ENCODE measurements at places on chromosomes 16 and 17. TPM values are rescaled to one million over a fixed set of nuclear protein-coding genes. Genes with fewer than 3 reads are reported as not detected.

The TPPP3 gene
- 12.3 TPM for total RNA-seq

The SPDYE4 gene
- not detected for total RNA-seq

The KRT27 gene
- not detected for total RNA-seq

The NAT9 gene
- total RNA-seq: 52.6 TPM

The MSLN gene
- 1.4 TPM for total RNA-seq

The TNRC6A gene
- total RNA-seq: 32.8 TPM

The MT1F gene
- total RNA-seq: 35.5 TPM

The RNF222 gene
- total RNA-seq: not detected

The VMO1 gene
- 0.91 TPM for total RNA-seq

The ZMYND15 gene
- 1.2 TPM for total RNA-seq

GRCh38 chr16:11950388-11950787, 8.5 kb upstream of the NPIPB2 start:
- H3K27ac ChIP-seq: no peak overlapping the region
- H3K36me3 ChIP-seq: no peaks in the 10 kb centered on the region
- H3K27me3 ChIP-seq: no peaks in the 10 kb centered on the region

DNA sequence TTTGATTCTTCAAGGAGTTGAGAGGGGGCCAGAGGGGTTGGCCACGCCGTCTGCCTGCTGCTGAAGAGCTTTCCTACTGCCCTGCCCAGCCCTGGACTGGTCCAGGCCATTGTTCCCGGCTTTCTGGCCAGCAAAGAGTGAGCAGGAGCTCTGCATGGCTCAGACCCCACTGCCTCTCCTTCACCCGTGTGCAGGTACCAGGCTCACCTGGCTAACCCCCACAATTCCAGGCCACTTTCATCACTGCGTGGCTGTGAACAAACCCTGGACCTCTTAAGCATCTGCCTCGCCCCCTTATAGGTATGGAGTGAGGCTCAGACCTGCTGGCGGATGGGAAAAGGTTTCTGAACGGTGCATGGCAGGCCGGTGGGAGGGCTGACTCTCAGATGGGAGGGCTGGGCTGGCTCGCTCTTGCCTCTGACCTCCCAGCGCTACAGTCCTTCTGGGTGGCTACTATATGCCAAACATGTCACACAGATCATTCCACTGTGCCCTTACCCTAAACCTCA, 8.9 kb downstream of the ZNF319 start:
- no peaks in the 10 kb centered on the region for H3K27me3 ChIP-seq
- H3K4me3 ChIP-seq: no peak overlapping the region
- H3K4me1 ChIP-seq: no peaks in the 10 kb centered on the region
- H3K27ac ChIP-seq: no peak overlapping the region
- DNase-seq: no peak

DNA sequence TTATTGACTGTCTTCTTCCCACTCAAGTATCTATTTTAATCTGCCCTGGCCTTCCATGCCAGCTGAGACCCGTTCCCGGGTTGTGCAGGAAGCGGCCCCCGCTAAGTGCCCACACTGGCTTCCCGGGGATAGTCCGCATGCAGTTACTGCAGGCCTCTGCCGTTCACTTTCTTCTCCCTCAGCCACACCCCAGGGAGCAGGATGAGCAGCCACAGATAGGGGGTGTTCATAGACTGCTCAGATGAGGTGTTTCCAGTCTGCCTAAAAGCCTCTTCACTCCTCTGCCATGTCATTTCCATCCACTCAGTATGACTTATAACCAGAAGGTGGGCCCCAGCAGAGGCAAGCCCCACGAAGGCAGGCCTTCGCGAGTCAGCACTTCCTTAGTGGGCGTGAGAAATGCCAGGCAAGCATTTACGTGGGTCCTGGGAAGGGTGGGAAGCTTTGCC, 7.7 kb downstream of the MED9 start:
- DNase-seq: no peak
- no peak overlapping the region for H3K27ac ChIP-seq
- H3K4me1 ChIP-seq: no peaks in the 10 kb centered on the region
- no peak overlapping the region for H3K4me3 ChIP-seq
- no peaks in the 10 kb centered on the region for H3K27me3 ChIP-seq

GRCh38 chr16:48378276-48378675, 6.9 kb downstream of the SIAH1 start:
- H3K4me1 ChIP-seq: no peaks in the 10 kb centered on the region
- no peaks in the 10 kb centered on the region for H3K36me3 ChIP-seq
- H3K27ac ChIP-seq: no peak overlapping the region
- no peaks in the 10 kb centered on the region for H3K27me3 ChIP-seq
- H3K4me3 ChIP-seq: no peak overlapping the region

DNA sequence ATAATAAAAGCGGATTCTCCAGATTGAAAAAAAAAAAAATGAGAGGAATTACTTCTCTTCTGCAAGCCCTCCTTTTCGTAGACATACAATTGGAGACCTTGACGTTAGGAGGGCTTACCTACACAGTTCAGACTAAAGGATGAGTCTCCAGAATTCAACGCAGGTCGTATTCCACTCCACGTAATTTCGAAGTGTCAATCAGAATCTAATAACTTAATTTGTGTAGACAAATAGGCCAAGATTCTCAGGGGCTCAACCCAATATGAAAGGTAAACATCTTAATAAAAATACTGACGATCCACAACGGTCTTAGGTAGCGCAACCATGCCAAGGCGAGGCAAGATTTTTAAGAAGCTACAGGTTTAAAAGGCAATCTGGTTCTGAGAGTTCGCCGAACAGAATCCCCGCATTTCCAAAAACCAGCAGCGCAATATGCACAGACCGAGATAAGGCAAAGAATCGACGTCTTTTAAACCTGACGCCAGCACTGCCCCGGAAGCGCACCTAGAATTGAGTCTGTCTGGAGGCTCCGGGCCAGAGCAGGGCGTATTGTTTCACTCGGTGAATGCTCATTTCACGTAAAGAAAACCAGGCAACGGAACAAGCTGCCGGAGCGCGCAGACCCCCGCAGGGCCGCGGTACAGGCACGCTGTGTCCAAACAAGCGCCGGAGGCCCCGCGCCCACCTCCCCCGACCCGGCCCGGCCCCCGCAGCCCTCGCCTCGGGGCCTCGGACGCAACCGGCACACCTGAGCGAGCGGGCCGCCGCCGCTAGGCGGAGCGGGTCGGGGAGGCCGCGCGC, 623 bp downstream of the MBTPS1 start:
- no peaks in the 10 kb centered on the region for H3K27me3 ChIP-seq
- H3K4me1 ChIP-seq: no peaks in the 10 kb centered on the region
- no peaks in the 10 kb centered on the region for H3K36me3 ChIP-seq
- DNase-seq: peak; percentile 67
- H3K27ac ChIP-seq: peak overlapping the region; percentile 94
- peak overlapping the region; percentile 89 for H3K4me3 ChIP-seq

GRCh38 chr17:37429453-37429852, 22.8 kb downstream of the TADA2A start:
- no peaks in the 10 kb centered on the region for H3K4me1 ChIP-seq
- no peak for DNase-seq
- peaks cover 9% of the 10 kb centered on the region for H3K36me3 ChIP-seq
- H3K27me3 ChIP-seq: no peaks in the 10 kb centered on the region

GRCh38 chr17:17028878-17029535, 13.2 kb upstream of the MPRIP start:
- no peaks in the 10 kb centered on the region for H3K36me3 ChIP-seq
- H3K27ac ChIP-seq: no peak overlapping the region
- H3K27me3 ChIP-seq: no peaks in the 10 kb centered on the region
- H3K4me3 ChIP-seq: no peak overlapping the region
- peaks cover 20% of the 10 kb centered on the region for H3K4me1 ChIP-seq

DNA sequence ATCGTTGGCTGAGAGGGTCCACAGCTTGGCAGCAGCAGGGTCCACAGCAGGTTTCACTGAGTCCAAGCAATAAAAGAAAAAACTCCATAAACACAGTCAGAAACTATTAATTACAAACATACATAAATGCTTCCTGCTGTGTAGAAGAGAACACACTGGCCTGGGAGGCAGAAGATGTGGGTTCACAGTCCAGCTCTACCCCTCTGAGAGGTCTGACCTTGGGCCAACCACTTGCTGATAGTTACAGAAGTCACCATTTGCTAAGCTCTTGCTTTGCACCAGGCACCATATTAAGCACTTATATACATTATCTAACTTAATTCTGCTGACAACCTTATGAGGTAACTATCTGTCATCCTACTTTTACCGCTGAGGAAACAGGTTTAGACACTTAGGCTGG, 14.7 kb downstream of the CIAPIN1 start:
- peaks cover 30% of the 10 kb centered on the region for H3K36me3 ChIP-seq
- H3K27ac ChIP-seq: no peak overlapping the region
- no peaks in the 10 kb centered on the region for H3K4me1 ChIP-seq

- no peaks in the 10 kb centered on the region for H3K36me3 ChIP-seq
- peak overlapping the region; percentile 57 for H3K4me3 ChIP-seq
- peaks cover 29% of the 10 kb centered on the region for H3K27me3 ChIP-seq
- DNase-seq: no peak
- peaks cover 11% of the 10 kb centered on the region for H3K4me1 ChIP-seq
These were observed 2.0 kb downstream of the HOXB8 start for GRCh38 chr17:48612854-48613691.

GRCh38 chr17:67639555-67639954, 78.2 kb upstream of the NOL11 start:
- no peak overlapping the region for H3K4me3 ChIP-seq
- no peak for DNase-seq
- no peak overlapping the region for H3K27ac ChIP-seq
- H3K4me1 ChIP-seq: no peaks in the 10 kb centered on the region
- H3K27me3 ChIP-seq: no peaks in the 10 kb centered on the region

DNA sequence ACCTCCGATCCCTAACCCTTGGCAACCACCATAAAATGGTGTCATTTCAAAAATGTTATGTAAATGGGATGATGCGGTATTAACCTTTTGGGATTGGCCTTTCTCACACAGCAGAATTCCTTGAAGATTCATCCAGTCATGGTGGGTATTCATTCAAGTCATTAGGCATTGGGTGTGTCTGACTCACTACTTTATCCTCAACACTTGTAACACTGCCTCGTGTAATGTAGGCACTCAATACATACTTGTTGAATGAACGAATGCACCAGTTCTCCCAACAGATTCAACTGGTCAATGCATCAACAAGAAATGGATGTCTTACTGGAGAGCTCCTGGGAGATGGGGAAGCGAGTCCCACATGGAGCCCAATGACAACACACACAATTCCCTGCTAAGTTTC, 21.8 kb upstream of the GAN start:
- H3K4me1 ChIP-seq: no peaks in the 10 kb centered on the region
- no peak overlapping the region for H3K4me3 ChIP-seq
- H3K36me3 ChIP-seq: no peaks in the 10 kb centered on the region
- H3K27ac ChIP-seq: no peak overlapping the region

DNA sequence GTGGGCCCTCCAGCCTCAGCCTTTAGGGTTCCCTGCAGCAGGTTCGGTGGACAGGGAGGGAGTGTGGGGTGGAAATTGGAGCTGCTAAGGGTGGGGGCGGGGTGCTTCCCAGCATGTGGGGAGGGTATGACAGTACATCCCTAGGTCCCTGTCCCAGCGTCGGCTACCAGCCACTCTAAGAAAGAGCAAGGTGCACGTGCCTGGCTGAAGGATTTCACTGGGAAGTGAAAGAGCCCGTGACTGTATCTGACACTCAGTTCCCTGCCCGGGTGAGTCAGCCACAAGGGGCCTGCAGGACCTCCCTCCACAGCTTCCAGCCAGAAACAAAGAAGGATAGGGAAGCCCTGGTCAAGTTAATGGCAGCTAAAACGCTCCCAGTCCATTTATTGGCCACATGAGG, 4.1 kb downstream of the SNRNP25 start:
- no peaks in the 10 kb centered on the region for H3K4me1 ChIP-seq
- H3K4me3 ChIP-seq: no peak overlapping the region
- H3K36me3 ChIP-seq: no peaks in the 10 kb centered on the region
- H3K27me3 ChIP-seq: no peaks in the 10 kb centered on the region
- no peak overlapping the region for H3K27ac ChIP-seq
- no peak for DNase-seq

GRCh38 chr17:81381632-81382577, 13.4 kb upstream of the BAHCC1 start:
- no peak for DNase-seq
- H3K4me3 ChIP-seq: no peak overlapping the region
- H3K27ac ChIP-seq: no peak overlapping the region
- H3K36me3 ChIP-seq: no peaks in the 10 kb centered on the region
- peaks cover 3% of the 10 kb centered on the region for H3K4me1 ChIP-seq

- H3K36me3 ChIP-seq: no peaks in the 10 kb centered on the region
- no peak overlapping the region for H3K4me3 ChIP-seq
- H3K27me3 ChIP-seq: no peaks in the 10 kb centered on the region
- H3K4me1 ChIP-seq: no peaks in the 10 kb centered on the region
- DNase-seq: no peak
These were observed 64.6 kb downstream of the GNAO1 start for GRCh38 chr16:56255904-56256303.

DNA sequence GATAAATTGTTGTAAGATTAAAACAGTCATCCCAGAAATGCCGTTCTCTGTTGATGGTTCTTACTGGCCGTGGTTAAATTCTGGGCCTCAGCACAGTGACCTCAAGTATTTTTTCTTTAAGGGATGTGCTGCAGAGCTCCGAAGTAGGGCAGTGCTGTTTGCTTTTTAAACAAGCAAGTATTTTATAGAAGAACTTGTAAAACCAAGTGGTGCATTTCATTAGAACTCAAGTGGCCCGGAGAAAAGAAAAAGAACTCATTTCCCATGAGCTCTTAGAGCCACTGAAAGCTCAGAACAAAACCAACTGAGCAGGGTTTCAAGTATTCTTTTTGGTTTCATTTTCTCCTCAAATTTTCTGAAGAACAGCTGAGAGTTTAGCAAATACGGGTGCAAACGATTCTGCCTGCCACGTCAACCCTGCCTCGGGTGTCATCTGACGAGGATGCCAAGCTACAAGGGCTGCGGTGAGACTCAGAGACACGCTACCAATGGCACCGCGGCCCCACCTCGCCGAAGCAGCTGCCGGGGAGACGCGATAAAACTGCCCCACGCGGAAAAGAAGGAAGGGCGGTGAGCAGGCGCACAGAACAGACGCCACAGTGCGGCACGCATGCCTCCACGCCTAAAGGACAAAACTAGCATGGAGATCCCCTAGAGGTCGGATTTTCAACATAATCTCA, 6.3 kb downstream of the LMF1 start:
- H3K36me3 ChIP-seq: no peaks in the 10 kb centered on the region
- peaks cover 5% of the 10 kb centered on the region for H3K4me1 ChIP-seq
- peak overlapping the region; percentile 69 for H3K27ac ChIP-seq
- H3K4me3 ChIP-seq: peak overlapping the region; percentile 33
- no peaks in the 10 kb centered on the region for H3K27me3 ChIP-seq

All from colonic mucosa (tissue), 4 donors.